ENCODE measurements at places on chromosomes 16 and 17.

DNA sequence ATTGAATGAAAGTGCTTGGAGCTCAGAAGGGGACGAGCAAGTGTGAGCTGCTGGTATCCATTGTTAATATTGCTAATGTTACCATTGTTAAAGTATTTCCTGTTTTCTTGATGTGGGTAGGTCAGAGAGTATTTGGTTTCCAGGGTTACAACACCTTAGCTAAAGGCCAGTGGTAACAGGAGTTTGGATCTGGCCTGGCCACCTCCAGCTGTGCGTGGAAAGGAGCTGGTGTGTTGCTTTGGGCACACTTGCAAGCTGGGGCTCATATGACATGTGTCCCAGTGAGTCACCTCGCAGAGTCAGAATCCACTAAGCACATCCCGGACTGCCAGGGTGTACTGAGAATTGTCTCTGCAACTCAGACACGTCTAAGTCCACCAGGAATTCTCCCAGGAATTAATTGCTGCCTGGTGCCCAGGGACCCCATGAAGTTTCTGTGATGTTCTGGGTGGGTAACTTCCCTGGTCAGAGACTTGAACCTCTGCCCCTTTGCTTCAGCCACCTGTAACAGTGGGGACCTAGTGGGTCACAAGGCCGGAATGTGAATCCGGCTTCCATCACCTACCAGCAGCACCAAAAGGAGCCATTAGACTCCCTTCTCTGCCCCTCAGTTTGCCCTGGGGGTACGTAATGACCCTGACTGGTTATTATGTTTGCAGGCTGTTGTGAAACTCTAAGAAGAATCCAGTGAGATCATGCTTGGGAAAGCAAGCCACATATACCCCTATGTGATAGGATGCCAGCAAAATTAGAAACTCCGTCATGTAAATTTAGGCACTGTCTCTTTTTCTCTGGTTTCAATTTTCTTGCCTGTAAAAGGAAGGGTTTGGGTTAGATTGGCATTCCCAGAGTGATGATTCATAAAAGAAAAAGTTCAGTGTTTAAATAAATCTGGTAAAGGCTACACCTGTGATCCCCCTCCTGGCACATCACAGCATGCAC, 12.8 kb downstream of the SLC6A2 start:
- no peak for DNase-seq

GRCh38 chr16:65283181-65283651, 161.4 kb upstream of the CDH11 start:
- DNase-seq: no peak

DNA sequence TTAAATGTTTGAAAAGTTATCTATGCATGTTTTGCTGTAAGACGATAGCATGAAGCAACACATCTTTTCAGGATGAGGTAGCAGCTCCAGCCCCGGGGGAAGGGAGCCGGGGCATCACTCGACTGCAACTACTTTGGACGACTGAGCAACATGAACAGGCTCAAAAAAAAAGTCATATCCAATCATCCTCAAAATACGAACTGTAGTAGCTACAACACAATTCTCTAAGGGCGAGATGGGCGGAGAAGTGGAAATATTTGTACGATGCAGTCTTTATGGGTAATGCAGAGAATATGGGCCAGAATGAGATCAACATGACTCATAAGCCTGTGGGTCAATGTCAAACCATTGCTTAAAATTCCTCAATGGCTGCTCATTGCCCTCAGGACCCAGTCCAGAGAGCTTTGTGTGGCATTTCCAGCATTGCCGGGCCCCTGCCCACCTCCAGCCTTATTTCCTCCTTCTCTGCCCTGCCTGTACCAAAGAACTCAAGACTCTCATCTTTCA, 17.7 kb upstream of the SMURF2 start:
- no peak for DNase-seq

DNA sequence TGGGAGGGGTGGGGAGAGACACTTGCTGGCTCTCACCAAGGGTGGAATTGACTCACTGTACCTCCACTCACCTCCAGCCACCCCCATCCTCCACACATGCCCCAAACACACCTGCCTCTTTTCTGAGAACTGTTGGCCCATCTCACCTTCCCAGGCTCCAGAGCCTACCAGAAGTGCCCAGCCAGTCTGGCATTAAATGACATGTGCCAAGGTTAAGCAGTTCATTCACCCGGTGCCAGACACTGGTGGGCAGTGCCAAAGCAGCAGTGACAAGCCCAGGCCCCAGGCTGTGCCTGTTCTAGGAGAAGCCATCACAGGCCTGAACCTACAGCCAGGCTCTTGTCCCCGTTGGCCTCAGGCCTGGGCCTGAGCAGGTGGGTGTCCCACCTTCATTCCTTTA, 11.2 kb downstream of the MVP start:
- no peak for DNase-seq

DNA sequence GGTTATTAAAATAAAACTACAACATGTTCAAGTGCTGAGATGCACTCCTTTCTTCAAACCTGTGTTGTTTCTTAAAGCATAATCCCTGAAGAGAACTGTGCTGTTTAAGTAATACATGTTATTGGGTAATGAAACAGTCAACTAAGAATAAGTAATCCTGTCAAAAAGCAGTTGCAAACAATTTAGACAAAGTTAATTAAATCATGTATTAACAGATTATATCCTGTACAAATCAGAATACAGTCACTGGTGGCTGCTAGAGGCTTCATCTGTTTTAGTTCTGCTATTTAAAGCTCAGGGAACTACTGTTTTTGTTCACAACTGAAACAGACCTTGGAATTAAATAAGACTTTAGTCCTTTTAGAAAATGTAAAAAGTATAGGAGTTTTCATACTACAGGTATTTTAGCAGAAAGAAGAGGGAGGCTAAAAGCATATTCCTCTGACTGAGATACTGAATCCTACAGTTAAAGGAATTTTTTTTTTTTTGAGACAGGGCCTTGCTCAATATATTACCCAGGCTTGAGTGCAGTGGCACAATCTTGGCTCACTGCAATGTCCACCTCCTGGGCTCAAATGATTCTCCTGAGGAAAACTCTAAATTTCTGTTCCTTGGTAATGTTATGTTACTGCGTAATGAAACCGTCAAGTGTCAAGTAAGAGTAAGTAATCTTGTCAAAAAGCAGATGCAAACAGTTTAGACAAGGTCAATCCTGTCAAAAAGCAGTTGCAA, 27.3 kb upstream of the ITGA2B start:
- DNase-seq: no peak

DNA sequence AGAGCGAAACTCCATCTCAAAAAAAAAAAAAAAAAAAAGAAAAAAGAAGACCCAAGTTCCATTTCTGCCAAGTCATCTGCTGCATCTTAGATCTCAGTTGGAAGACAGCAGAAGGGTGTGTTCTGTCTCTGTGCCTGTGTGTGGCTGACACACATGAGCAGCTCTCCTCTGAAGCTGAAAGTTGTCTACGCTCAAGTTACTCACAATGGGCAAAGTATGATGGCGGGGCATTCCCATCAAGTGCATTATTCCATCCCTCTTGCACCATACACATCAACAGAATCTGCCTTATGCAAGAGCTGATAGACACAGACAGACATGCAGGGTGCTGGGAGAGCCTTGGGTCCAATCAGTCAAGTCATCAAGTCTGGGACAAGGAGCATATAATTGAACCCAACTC, 402.2 kb downstream of the XYLT1 start:
- no peak for DNase-seq

- DNase-seq: no peak
These were observed 21.1 kb upstream of the MYOCD start for GRCh38 chr17:12644623-12645022.

DNA sequence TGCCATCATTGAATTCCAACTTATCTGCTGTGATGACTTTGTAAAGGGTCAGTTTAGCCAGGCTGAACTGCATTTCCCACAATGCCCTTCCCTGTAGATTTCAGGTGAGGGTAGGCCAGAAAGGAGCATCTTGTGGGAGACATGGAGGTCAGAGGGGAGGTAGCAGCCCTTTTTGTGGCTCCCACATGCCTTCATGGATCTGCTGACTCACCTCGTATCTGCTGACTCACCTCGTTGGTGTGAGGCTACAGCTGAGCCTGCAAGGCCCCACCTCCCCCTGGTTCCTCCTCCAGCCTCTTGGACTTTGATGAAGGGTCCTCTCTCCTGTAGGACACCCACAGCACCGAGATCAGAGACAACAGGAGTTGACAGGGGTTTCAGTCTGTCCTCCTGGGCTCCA, 102.5 kb downstream of the SALL1 start:
- DNase-seq: no peak

DNA sequence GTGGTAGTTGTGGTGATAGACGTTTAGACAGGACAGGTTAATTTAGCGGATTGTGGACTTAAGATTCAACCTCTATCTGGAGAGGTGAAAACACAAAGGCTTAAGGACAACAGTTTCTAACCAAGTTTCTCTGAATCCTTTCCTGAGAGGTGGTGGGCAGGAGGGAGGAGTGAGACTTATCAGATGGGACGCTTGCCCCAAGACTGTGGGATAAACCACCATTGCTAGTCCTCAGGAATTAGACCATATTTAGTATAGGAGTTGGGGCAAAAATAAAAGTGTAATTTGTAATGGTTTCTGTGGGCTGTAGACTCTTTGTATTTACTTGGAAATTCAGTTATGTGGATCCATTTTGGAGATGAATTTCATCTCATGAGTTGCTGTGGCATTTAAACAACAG, 6.6 kb downstream of the PDP2 start:
- DNase-seq: no peak

- DNase-seq: no peak
These were observed 12.4 kb downstream of the RNF40 start for GRCh38 chr16:30774367-30775130.

DNA sequence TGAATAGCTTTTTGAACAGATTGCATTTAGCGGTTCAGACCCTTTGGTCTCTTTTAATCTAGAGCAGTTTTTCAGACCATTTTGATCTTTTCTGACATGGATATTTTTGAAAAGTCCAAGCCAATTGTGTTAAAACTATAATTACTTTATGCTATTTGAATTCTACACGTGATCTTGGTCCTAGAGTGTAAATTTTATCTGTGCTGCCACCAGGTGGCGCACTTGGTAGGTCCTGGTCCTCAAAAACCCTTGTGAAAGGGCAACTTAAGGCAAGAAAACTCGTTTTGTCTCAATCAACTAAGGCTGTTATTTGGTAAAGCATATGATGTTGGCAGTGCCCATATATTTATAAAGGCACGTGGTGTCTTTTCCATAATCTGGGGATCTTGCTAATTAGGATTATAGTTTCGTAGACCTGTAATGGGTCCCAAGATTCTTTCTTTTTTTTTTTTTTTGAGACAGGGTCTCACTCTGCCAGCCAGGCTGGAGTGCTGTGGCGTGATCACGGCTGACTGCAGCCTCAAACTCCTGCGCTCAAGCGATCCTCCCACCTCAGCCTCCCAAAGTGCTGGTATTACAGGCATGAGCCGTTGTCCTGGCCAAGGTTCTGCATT, 43.9 kb upstream of the TEX2 start:
- DNase-seq: peak; percentile 41

DNA sequence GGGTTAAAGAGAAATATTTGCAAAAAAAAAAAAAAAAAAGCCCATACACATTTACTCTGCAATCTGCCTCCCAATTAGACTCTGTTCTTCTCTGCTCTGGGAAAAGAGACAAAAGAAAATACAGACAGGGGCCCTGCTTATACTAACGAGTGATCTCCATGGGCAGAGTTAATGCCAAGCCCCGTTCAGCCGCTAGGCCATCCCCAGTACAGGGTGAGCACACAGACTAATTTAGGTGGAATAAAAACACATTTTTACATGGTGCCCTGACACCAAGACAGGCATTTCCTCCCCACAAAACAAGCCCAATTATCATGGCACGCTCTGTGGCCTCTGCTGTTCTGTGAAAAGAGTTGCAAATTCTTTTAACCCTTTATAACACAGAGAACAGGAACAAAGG, 356.3 kb upstream of the C16orf82 start:
- DNase-seq: no peak

DNA sequence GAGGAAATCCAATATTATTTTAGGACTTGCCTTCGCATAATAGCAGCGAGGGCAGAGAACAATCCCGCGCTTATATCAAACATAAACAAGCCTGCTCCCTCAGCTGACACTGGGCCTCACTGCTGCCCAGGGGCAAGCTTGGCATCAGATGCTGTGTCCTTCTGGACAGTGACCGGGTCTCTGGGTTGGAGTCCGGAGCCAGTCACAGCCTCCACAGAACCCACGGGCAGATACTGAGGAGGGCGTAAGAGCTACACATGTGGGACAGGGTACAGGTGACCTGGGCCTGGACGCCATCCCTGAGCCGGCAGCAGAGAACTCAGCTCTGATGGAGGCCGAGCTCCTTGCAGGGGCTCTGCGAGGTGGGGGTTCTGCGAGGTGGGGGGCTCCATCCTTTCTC, 14.7 kb upstream of the ZNF469 start:
- DNase-seq: no peak

- DNase-seq: no peak
These were observed 348.7 kb upstream of the TNRC6C start for GRCh38 chr17:77609553-77610517.

GRCh38 chr17:76531486-76532038, 5.9 kb downstream of the CYGB start:
- DNase-seq: no peak
